C1 segment of cervical spinal cord (tissue), 14 donors: ENCODE measurements at places on chromosomes 2 and 18.
A peak's percentile ranks its signal among the peaks of the same experiment; 100 is the strongest.

GRCh38 chr2:106664669-106665068, 177.5 kb downstream of the CD8B2 start:
- no peak for DNase-seq

DNA sequence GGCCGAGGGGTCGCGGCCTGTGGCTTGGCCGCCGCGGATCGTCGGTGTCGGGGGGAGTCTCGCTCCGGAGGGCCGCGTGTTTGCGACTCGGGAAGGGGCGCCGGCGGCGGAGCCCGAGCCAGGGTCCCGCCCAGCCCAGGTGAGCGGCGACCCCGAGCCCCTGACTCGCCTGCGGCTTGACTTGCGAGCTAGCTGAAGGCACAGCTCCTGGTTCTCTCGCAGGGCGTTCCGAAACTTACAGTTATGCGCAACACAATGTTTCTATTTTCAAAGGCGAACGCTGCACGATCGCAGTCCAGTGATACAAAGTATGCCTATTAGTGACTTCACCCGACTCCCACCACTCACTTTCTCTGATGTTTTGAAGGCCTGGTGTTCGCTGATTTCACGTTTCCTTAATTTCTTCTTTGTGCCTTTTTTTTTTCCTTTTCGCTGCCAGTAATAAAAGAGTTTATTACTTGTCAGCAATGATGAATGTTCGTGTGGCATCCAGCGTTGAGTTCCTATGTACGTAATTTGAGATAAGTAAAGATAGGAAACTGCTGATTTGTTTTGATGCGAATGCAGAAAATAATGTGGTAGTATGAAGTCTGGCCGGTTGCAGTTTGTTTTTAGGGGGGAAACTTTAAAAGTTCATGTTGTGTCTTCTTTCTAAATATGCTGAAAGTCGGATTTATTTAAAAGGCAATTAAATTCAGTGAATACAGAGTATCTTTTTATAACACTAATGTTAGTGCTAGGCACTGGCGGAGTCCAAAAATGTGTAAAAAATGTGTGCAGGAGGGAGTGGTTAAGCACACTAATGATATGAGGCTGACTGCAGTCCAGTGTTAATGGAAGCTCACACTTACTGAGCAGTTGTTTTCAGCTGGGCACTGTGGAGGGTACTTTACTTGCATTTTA, 706 bp downstream of the UBXN2A start:
- DNase-seq: no peak

DNA sequence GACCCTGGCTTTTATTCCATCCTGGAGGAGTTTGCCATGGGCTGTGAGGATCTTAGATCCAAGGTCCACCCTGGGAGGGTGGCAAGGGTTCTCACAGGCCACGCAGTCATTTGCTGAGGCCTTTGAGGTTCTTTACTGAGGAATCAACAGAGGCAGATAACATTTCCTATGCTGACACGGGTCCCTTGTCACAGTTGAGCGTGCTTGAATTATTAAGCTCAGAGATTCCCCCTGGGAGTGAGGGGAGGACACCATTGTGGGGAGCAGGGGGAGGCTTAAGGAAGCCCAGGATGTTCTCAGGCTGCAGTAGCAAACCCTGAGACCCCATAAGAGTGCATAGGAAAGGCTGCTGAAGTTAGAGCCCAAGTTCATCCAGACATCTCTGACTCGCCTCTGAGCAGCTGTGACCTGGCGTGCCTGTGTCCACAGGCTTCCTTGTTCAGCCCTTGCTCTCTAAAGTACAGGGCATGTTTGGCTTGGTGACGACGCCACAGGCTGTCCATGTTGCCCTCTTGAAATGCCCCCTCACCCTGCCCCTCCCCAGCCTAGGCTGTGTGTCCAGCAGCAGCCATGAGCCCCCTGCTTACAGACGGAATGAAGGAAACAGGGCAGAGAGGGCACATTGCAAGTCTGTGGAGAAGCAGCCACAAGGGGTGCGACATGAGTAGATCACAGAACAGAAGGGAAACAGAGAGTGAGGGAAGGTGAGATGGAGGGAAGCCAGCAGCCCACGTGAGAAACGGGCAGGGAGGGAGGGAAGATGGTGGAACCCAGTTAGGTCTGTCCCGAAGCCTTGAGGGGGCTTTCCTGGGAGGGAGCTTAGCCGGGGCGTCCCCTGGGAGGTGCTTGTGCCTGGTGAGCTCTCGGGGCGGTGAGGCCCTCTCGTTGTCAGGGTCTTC, 34.0 kb downstream of the NAPG start:
- DNase-seq: no peak

GRCh38 chr18:25815659-25816058, 274.8 kb downstream of the SS18 start:
- no peak for DNase-seq

DNA sequence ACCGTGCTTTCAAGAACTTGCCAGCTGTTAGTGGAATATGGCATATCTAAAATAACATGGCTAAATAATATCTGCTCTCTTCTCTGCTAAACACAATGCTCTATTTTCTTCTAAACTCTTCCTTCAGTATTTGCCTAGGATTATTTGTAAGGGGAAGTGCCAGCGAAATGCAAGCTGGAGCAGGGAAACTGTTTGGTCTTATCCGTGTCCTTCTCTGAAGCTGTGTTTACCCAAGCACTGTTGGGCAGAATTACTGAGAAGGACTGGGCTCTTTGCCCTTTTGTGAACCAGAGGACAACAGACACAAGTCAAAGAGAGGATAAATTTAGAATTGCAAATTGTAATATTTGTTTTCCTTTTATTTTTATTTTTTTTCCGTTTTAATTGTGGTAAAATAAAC, 23.6 kb downstream of the CPO start:
- DNase-seq: peak; percentile 16

GRCh38 chr18:54254265-54254758, 15.0 kb upstream of the POLI start:
- no peak for DNase-seq

GRCh38 chr18:22912149-22912548, 21.0 kb upstream of the RBBP8 start:
- DNase-seq: no peak

DNA sequence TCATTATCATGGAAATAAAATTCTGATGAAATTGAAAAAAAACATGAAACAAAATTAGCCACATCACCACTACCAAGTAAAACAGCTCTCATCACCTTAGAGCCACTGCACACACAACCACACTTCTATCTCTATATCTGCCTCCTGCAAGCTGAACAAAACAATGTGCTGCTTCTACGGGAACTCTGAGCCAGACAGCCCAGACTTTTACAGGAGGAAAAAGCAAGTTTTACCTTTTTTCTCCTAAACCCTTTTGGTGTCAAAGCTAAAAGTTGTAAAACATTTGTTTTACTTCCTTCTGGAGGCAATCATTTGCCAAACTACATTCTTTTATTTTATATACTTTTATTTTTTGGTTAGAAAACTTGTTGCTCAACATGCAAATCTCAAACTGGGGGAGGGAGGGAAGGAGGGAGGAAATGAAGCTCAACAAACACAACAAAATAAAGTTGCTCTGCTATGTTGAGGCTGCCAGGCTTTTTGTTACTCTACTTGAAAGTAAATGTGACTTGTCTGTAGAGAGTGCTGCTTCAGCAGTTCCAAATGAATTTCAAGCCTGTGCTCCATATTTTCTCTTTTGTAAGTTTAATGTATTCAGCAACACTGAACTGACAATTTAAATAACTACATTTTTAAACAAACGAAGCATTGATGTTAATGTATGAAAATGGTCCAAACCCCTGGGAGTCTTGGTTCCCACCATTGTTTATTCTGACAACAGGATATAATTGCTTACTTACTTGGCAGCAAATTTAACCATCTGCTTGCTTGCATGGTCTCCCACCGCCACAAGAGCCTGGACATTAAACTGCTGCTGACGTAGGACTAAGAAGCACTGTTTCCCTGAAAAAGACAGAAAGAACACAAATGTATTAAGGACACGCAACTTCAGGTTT, 24.5 kb downstream of the DARS1 start:
- DNase-seq: no peak

DNA sequence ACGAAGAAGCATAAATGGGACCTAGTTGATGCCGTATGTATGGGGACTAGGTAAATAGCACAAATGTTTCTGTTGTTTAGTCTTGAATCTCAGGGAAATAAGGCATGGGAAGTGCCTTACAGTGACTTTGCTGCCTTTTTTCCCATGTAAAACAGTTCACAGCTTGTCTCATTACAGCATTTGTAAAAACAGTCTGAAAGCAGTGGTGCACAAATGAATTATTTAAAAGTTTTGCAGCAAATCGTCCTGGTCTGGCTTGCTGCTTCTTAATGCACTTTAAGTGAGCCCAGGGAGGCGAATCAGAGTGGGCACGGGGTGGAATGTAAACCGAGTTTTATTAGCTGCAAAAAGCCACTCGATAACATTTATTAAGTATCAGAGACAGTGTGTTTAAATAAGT, 302.0 kb upstream of the ETAA1 start:
- DNase-seq: no peak

DNA sequence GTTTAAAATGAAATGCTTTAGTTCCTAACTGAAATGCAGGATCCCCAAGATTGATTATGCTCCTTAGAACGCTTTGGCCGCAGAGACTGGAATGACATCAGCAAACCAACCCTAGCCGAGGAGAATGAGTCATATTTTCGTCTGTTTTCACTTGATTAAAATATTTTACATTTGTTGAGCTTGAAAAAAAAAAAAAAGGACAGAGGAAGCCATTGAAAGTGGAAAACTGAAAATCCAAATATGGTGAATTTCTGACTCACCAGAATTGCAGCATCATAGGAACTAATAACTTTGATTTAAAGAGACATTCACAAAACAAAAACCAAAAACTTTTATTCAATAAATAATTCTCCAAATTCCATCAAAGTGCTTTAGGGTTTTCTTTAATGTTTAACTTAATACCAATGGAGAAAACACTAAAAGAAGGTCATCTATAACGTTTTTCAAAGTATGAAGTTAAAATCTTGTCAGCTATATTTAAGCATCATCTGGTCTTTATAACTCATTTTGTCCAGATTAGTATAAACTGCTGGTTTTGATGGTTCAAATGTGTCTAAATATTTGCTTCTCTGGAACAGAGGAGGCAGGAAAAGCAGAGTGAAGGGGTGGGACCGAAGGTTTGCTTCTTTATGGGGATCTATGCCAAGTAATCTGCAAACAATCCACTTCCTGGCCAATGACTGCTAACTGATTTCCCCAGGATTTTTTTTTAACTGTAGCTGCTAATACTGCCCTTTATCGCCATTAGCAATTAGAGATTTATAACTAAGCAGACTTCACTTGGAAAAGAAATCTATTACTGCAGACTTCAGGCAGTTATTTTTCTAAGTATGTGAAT, 30.9 kb upstream of the COL5A2 start:
- no peak for DNase-seq

DNA sequence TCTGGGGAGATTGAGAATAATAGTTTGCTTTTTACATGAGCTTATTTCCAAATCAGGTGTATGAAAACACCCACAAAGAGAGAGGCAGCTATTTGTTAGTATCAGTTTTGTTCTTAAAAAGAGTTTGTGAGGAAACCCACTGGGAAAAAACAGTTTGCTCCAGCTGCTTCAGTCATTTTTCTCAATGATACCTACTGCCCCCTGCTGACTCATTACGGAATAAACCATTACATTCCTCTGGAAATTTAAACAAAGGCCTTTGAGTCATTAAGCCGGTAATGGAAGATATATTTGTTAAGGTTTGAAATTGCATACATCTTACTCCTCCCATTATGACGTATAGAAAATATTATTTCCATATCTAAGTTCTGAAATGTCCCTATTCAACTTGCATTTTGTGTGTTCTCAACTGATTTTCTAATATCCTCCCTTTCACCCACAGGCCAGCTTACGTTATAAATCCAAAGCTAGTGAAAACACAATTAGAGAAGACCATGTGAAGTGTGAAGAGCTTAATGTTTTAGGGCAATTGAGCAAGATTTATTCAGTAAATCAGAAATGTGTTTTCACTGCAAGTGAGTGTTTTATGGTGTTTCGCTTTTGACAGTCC, 761.6 kb downstream of the DSC3 start:
- DNase-seq: no peak

- no peak for DNase-seq
Measured at GRCh38 chr2:108979461-108979860, 9.6 kb downstream of the EDAR start.

GRCh38 chr2:3131636-3132326, 245.8 kb downstream of the EIPR1 start:
- DNase-seq: no peak

DNA sequence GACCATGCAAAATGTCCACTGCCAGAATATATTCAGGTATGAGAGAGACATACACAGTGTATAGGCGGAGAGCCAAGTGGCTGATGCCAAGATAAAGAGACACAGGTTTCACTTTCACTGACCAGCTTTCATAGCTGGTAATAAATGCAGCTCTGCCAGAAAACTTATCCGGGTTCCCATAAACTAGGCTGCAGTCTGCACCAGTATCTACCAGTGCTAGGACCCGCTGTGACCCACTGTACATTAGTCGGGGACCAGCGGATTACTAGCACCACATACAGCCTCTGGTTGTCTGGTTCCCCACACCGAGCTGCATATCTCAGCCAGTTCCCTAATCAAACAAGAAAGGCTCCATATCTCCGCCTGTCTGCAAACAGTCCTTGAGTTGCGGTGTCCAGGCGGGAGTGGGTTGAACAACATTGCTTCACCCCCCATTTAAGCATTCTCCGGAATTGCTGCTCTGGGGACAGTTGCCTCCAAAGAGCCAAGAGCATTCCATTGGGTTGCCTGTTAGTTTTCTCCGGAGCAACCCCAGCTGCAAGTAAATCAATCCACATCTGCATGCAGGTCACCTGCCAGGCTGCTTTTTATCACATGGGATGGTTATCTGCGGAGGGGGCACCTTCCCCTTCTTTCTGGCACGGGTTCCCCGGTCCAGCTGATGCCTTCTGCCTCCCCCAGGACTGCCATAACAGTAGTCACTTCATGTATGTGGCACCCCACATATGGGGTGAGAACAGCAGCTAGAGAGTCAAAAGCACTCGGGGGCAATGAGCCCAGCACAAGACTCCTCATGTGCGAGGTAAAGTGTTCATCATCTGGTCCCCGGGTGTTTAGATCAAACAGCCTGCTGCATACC, 18.0 kb upstream of the KLHL23 start:
- DNase-seq: peak; percentile 52

GRCh38 chr2:7625392-7626138, 708.4 kb downstream of the RNF144A start:
- no peak for DNase-seq

GRCh38 chr2:200081236-200081635, 125.9 kb downstream of the MAIP1 start:
- no peak for DNase-seq

- DNase-seq: no peak
Measured at GRCh38 chr2:166376873-166377272, 1.1 kb upstream of the SCN9A start.

GRCh38 chr2:73072129-73072395, 550 bp upstream of the SFXN5 start:
- DNase-seq: no peak

GRCh38 chr2:23915327-23915726, 11.6 kb downstream of the ATAD2B start:
- no peak for DNase-seq

GRCh38 chr2:12624905-12625598, 91.7 kb upstream of the TRIB2 start:
- DNase-seq: no peak

- DNase-seq: no peak
Measured at GRCh38 chr2:206438196-206438724, 5.1 kb upstream of the ADAM23 start.
